Activated naive CD4-positive, alpha-beta T cell treated with anti-CD3 and anti-CD28 coated beads, Interleukin-2, amount 50 U/mL, for 16 hours (primary cell): ENCODE measurements at places on chromosomes 3 and 15.

DNA sequence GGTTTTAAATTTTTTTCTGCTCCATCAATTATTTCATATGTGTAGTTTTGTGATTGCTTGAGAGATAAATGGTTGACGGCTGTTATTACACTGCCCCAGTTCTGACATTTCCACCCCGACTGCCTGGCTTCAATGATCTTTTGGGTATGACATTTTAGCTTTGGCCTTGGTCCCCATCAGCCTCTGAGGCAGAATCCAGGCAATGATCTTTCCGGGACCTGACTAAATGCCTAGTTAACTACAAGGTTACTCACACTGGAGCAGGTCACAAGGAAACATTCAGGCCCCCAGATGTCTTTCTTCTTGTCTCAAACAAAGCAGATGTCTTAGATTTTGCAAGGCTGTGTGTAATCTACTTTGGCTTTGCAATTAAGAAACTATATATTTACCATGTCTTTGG is 61.1 kb upstream of the TMCO5A start:
- DNase-seq: no peak

GRCh38 chr3:14360123-14360881 is 42.1 kb upstream of the SLC6A6 start:
- no peak for DNase-seq

DNA sequence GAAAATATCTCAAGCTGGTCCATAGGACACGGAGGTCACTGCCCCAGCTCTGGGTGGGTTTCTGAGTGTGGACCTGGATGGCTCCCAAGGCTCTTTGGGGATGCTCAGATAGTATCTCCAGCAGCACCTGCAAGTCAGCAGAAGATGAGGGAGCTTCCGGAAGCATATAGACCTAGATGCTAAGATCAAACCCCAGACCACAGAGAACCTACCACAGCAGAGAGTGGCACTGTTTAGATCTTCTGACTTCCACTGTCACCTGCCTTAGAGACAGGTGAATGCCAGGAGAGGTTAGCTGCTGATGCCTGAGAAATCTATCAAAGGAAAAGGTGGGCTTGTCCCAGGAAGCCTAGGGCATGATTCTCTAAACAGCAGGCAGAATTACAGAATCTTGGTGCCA is 105.7 kb upstream of the TRPM1 start:
- DNase-seq: no peak

GRCh38 chr3:72576563-72576962 is 271.7 kb downstream of the SHQ1 start:
- no peak for DNase-seq

- DNase-seq: no peak
Measured at GRCh38 chr3:179865861-179866505, 170.8 kb downstream of the PEX5L start.

GRCh38 chr3:125589547-125590122 is 5.7 kb downstream of the OSBPL11 start:
- no peak for DNase-seq

DNA sequence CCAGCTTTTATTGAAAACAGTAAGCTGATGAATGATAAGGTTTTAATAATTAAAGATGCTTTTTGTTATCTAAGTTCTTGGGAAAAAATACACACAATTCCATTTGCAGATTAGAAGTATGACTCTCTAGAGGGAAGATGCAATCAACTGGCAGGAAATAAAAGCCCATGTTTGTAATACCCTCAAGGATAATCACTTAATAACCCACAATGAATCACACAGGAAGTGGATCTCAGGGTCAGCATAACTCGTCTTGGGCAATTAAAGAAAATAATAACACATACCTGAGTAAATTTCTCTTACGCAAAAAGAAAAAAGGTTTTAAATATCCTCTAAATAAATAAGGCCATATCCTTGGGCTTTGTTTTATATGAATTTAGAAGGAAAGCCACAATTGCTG is 9.4 kb upstream of the EID1 start:
- no peak for DNase-seq

DNA sequence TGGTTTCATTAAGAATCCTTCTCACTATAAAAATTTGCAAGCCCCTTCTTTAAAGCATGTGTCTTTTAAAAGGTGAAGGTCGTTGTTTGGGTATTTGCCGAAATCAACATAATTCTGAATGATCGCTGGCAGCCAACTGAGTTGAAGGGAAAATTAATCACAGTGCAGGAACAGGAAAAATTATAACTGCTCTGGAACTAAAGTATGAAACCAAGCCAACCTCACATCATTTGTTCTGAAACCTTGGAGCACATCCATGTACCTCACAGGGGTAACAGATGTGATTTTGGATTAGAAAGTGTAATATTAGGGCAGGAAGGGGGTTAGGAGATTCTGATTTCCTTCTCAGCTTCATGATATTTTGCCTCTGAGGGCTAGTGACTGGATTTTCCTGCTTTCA is 52.2 kb upstream of the PTX3 start:
- no peak for DNase-seq

DNA sequence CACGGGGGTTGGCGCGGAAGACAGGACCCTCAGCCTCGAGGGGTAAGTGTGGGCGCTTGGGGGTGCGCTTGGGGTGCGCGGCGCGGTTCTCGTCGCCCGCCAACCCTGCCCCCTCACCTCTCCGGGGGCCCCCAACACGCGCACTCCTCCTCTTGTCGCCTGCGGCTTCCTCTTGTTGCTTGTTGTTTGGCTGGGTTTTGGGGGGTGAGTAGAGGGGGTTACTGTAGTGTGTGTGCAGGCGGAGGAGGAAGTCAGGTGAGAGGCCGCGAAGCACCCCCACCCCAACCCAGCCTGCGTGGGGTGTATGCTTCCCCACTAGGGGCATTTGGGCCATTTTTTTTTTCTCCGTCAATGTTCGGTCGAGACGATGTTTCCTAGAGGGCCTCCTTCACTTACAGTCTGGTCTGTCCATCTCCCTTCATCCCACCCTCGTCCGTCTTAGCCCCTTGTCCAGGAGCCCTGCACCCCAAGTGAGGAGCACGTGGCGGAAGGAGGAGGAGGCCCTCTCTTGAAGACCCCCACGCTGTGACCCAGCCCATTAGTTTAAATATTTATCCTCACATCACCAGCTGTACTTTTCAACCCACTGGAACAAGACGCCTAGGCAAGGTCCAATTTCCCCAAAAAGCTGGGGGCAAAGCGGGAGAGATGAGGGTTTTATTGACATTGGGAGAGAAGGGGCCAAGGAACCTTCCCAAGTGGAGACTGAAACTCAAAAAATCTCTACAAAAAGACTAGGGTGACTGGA is 20.4 kb upstream of the SATB1 start:
- DNase-seq: peak; percentile 73

DNA sequence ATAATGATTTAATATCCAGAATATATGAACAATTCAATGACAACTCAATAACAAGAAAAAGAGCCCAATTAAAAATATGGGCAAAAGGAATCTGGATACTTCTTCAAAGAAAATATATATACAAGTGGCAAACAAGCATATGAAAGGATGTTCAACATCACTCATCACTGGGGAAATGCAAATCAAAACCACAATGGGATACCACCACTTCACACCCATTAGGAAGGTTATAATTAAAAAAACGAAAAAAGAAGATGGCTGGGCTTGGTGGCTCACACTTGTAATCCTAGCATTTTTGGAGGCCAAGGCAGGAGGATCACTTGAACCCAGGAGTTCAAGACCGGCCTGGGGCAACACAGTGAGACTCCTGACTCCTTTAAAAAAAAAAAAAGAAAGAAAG is 4.1 kb downstream of the CCDC12 start:
- no peak for DNase-seq

DNA sequence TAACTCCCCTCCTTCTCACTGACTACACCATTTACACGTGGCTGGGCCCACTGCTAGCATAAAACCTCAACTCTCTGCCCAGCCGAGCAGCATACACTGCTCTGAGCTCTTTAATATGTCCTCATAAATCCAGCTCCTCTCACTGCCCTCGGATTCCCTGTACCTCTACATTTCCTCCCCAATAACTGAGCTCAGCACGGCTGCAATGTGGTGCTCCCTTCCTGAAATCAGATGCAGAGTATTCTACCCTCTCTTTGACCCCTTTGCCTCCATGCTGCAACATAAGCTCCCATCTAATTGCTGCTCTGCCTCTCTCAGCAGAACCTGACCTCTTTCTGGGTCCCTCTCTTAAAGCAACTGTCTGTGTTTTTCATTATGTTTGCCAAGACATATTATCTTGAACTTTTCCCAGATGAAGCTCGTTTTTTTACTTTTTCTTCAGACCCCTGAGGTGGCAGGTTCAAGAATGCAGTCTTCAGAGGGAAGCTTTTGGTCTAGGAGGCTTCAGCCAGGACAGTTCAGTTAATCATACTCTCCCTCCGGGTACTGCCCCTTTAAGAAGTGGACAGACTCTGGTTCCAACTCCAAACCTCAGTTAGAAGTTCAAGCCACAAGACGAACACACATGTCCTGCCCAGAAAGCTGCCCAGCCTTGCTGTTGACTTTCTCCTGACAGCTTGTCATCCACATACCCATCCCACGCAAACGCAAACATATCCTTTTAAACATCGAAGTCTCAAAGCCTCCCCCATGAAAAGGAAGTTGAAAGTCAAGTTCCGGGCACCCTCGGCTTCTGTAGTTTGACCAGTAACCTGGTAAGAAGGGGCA is 81.1 kb upstream of the NEO1 start:
- DNase-seq: no peak

DNA sequence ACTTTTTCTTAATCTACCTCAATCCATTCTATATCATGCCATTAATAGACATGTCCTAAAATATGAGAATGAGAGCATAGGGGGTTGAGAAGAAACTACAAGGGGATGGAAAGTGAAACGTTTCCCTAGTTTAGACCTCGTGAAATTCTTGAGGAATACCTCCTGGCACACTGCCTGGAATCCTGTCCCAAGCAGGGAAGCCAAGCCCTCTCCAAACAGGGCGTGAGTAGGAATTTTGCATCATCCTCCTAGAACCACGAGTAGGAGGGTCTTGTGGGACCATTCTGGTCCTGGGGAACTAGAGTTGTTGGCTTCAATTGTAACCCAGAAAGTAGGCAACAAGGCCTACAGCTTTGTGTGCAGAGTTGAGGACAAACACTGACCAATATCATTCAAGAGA is 19.6 kb upstream of the C3orf80 start:
- no peak for DNase-seq

- DNase-seq: no peak
Measured at GRCh38 chr3:82745544-82745943, 984.1 kb upstream of the GBE1 start.

DNA sequence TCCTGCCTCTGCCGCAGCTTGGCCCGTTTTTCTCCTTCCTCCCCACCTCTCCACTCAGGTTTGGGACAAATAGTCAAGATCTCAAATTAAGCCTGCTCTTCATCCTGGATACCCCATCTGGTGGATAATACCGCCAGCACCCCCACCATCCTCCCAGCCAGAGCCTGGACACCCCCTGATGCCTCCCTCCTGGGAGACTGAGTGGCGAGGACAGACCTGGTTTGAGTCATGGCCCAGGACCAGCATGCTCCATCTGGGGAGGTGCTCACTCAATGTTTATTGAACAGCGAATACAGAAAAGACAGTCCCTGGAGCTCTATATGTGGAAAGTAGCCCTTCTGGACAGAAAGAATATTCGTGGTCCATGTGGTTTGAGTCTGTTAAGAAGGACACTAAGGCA is 23.3 kb downstream of the CTSH start:
- no peak for DNase-seq

DNA sequence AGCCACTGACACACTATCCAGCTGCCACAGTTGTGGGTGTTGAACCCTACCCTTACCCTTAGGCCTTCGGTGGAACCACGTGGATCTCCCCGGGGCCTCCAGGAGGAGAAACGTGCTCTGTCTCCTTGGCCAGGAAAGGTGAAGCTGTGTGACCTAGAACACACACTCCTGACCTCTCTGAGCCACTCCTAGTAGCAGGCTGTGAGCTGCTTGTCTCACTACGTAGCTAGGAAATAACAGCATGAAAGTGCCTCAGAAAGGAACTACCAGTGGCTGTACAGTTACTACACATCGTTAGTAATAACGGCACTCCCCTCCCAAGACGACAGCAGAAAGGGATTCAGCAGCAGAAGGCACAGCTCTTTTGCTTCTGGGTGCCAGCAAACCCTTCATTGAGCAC is 36.2 kb upstream of the SLC6A6 start:
- DNase-seq: no peak

GRCh38 chr3:149751551-149751950 is 738 bp downstream of the COMMD2 start:
- no peak for DNase-seq

- no peak for DNase-seq
Measured at GRCh38 chr15:71939981-71940588, 129.7 kb downstream of the NR2E3 start.

GRCh38 chr15:92328207-92328606 is 65.5 kb upstream of the ST8SIA2 start:
- DNase-seq: no peak

DNA sequence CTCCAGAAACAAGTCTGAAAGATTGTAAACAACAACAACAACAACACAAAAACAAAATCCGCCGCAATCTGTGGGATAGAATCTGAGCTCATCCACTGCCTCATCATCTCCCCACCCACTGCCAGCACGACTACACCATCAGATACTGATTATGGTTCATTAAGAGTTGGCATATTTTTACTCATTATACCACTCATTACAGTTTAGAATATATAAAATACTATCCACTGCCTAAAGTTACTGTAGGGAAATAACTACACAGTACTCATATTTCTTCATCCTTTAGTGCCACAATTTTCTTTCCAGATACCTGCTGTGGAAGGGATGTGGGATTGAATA is 152.5 kb upstream of the PEX5L start:
- DNase-seq: no peak

DNA sequence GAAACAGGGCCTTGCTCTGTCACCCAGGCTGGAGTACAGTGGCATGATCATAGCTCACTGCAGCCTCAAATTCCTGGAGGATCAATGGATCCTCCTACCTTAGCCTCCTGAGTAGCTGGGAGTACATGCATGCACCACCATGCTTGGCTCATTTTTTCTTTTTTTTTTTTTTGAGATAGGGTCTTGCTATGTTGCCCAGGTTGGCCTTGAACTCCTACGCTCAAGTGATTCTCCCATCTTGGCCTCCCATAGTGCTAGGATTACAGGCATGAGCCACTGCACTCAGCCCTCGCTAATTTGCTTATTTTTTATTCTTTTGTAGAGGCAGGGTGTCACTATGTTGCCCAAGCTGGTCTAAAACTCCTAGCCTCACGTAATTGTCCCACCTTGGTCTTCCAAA is 6.0 kb upstream of the ARIH1 start:
- DNase-seq: no peak

GRCh38 chr3:127780536-127781400 is 41.5 kb downstream of the MGLL start:
- no peak for DNase-seq

DNA sequence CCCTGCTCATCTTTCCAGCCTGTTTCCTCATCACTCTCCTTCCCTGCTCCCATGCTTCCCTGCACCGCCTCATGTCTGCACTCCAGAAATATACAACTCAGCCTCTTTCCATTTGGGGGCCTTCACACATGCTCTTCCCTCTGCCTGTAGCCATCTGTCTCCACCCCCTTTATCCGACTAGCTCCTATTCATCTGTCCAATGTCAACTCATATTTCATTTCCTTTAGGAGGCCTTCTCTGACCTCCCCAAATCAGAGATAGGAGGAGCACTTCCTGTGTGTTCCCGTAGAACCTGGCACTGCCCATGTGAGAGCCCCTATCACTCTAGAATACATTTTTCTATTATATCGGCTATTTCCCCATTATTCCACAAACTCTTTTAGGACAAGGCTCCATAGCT is 10.6 kb downstream of the ATP8B4 start:
- no peak for DNase-seq
